Breast epithelium (tissue), 4 donors: ENCODE measurements at places on chromosomes 4 and X.

GRCh38 chrX:2489446-2490445, 11.0 kb downstream of the DHRSX start:
- DNase-seq: no peak
- H3K27ac ChIP-seq: no peak overlapping the region
- no peaks in the 10 kb centered on the region for H3K4me1 ChIP-seq
- H3K4me3 ChIP-seq: no peak overlapping the region
- H3K27me3 ChIP-seq: no peaks in the 10 kb centered on the region

DNA sequence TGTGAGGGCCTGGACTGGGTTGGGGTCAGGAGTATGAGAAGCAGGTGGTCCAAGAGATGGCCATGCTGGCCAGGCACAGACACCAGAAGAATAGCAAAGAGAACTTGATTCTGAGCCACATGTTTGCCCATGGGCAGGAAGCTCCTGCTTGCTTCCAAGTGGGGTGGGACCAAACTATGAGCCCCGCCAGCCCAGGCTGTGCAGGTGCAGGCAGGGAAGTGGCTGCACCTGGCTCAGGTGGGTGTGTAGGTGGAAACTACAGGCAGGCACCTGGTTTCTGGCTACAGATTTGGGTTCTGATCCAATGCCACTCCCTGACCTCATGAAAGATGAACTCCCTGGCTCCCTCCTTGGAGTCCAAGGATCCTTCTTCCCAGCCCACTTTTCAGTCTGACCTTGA, 207.9 kb upstream of the KLF3 start:
- H3K27ac ChIP-seq: no peak overlapping the region
- H3K4me3 ChIP-seq: no peak overlapping the region
- no peaks in the 10 kb centered on the region for H3K4me1 ChIP-seq
- no peaks in the 10 kb centered on the region for H3K36me3 ChIP-seq

- H3K4me1 ChIP-seq: no peaks in the 10 kb centered on the region
- H3K36me3 ChIP-seq: no peaks in the 10 kb centered on the region
- no peak overlapping the region for H3K4me3 ChIP-seq
- H3K27me3 ChIP-seq: no peaks in the 10 kb centered on the region
- DNase-seq: no peak
- H3K27ac ChIP-seq: no peak overlapping the region
These were observed 73.7 kb upstream of the NDST4 start for GRCh38 chr4:115187136-115187535.

DNA sequence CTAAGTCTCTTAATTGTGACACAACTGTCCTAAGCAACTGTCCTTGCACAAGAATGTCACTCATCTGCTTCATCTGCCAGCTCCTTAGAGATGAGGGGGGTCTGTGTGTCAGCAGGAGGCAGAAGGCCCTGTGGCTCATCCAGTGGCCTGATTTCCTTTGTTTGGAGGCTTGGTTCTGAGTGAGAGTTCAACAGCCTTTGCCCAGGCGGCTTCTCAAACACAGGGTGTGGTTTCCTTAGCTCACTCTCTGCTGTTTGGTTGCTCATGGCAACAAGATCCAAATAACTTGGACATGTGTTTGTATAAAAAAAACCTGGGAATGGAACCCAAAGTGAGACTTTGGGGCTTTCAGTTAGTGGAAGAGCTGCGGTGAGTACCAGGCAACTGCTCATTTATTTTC, 46.6 kb downstream of the MAP7D3 start:
- no peaks in the 10 kb centered on the region for H3K27me3 ChIP-seq
- no peak for DNase-seq
- H3K4me1 ChIP-seq: no peaks in the 10 kb centered on the region

- H3K27me3 ChIP-seq: no peaks in the 10 kb centered on the region
- no peaks in the 10 kb centered on the region for H3K4me1 ChIP-seq
- H3K36me3 ChIP-seq: no peaks in the 10 kb centered on the region
These were observed 348.4 kb upstream of the FAT1 start for GRCh38 chr4:187071946-187072600.

- no peak overlapping the region for H3K27ac ChIP-seq
- no peak overlapping the region for H3K4me3 ChIP-seq
- H3K36me3 ChIP-seq: no peaks in the 10 kb centered on the region
- no peak for DNase-seq
- H3K4me1 ChIP-seq: no peaks in the 10 kb centered on the region
These were observed 7.6 kb upstream of the CXCL5 start for GRCh38 chr4:74006009-74006476.

DNA sequence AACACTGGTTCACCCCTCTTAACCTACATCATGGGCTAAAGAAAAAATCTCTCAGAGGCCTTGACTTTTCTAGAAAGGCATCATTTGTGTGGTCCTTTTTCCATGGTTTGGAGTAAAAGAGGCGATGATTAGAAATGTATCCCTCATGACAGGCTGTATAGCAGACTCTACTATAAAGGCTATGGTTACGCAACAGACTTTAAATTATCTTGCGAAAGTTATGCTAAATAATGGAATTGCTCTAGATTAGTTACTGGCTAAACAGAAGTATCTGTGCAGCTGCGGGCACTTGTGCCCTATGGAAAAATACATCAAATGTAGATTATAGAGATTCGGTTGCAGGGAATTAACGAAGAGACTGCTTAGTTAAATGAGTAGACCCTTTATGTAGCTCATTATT, 101.6 kb downstream of the TMEM47 start:
- no peaks in the 10 kb centered on the region for H3K36me3 ChIP-seq
- DNase-seq: no peak
- no peak overlapping the region for H3K4me3 ChIP-seq
- H3K27me3 ChIP-seq: no peaks in the 10 kb centered on the region
- no peaks in the 10 kb centered on the region for H3K4me1 ChIP-seq

DNA sequence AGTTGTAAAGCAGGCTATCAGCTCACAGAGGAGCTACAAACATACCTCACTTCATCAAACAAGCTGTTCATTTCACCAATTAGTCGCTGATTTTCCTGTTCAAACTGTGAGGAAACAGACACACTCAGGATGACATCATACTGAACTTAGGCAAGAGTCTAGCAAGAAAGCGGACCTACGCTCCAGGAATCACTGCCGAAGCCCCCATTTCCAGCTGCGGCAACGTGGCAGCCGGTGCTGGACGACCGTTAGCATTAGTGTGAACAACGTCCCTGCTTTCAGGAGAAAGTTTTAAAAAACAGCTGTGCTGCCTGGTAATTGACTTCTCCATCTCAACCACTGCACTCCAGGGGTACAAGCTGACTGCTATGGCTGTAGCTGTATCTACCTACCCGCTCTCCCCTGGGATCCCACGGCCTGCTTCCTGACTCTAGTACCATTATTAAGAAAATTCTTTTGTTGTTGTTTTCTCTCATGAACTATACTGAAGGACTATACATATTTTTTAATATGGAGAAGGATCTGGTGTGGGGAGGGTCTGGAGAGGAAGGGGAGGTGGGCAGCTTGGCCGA, 38.3 kb downstream of the NSG1 start:
- H3K4me1 ChIP-seq: no peaks in the 10 kb centered on the region
- DNase-seq: no peak
- no peaks in the 10 kb centered on the region for H3K27me3 ChIP-seq
